ENCODE measurements at places on chromosomes 6 and 20.
A peak's percentile ranks its signal among the peaks of the same experiment; 100 is the strongest.

DNA sequence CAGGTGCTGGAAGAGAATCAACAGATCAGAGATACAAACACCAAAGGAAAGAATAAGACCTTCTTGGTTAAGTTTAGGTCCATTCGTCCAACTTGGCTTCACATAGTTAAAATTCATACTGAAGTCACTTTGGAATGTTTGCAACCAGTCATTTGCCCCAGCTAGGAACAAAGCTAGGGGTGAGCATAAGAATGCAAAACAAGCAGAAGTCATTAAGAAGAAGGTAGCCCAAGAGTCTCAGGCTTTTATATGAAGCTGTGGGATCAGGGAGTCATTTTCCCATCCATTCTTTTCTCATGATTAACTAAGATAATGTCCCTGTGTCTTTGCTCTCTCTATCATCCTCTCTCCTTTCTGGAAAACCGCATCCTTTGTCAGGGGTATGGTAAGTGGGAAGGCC lies 51.5 kb upstream of the TMEM170B start:
- DNase-seq = no peak

DNA sequence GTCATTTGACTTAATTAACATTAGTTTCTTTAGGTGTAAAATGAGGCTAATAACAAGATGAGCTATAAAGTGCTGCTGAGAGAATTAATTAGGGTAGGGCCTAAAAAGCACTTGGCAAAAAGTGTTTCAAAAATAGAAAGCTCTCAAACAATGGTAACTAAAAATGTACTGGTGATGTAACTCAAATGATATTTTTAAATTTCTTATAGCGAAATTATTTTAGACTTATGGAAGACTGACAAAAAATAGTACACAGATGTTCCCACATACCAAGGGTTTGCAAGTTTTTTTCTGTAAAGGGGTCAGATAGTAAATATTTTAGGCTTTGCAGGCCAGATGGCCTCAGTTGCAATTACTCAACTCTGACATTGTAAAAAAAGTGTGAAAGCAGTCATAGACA lies 190.7 kb upstream of the UFL1 start:
- DNase-seq = no peak

DNA sequence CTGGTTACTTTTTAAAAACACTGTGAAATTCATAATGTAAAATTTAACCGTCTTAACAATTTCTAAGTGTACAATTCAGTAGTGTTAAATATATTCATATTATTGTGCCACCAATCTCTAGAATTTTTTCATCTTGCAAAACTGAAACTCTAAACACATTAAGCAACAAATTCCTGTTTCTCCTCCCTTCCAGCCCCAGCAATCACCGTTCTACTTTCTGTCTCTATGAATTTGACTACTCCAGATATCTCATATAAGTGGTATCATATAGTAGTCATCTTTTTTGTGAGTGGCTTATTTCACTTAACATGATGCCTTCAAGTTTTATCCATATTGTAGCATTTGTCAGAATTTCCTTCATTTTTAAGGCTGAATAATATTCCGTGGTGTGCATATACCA lies 44.7 kb downstream of the RSPH3 start:
- DNase-seq = no peak

- no peak for DNase-seq
These were observed 8.7 kb upstream of the HLA-E start for GRCh38 chr6:30480536-30481156.

- DNase-seq = peak; percentile 16
These were observed 89.5 kb upstream of the MAP7 start for GRCh38 chr6:136639702-136640101.

DNA sequence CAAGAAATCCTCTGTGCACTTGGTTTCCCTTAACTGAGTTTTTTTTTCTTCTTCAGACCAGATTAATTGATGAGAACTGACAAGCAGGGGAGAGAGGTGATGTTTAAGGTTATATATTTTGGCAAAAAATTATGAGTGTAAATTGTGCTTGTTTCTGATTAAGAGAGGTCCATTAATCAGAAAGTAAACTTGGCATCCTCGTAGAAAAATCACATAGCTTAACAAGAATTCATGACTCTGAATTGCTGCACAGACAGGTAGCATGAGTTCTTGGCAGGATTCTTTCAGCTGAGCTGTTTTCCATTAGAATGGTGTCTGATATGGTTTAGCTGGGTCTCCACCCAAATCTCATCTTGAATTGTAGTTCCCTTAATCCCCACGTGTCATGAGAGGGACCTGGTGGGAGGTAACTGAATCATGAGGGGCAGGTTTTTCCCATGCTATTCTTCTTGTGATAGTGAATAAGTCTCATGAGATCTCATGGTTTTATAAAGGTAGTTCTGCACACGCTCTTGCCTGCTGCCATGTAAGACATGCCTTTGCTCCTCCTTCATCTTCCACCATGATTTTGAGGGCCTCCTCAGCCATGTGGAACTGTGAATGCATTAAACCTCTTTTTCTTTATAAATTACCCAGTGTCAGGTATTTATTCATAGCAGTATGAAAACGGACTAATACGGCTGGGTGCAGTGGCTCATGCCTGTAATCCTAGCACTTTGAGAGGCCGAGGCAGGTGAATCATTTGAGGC lies 34.2 kb upstream of the DDR1 start:
- DNase-seq = no peak

GRCh38 chr6:15386110-15386755 lies 140.4 kb downstream of the JARID2 start:
- no peak for DNase-seq

DNA sequence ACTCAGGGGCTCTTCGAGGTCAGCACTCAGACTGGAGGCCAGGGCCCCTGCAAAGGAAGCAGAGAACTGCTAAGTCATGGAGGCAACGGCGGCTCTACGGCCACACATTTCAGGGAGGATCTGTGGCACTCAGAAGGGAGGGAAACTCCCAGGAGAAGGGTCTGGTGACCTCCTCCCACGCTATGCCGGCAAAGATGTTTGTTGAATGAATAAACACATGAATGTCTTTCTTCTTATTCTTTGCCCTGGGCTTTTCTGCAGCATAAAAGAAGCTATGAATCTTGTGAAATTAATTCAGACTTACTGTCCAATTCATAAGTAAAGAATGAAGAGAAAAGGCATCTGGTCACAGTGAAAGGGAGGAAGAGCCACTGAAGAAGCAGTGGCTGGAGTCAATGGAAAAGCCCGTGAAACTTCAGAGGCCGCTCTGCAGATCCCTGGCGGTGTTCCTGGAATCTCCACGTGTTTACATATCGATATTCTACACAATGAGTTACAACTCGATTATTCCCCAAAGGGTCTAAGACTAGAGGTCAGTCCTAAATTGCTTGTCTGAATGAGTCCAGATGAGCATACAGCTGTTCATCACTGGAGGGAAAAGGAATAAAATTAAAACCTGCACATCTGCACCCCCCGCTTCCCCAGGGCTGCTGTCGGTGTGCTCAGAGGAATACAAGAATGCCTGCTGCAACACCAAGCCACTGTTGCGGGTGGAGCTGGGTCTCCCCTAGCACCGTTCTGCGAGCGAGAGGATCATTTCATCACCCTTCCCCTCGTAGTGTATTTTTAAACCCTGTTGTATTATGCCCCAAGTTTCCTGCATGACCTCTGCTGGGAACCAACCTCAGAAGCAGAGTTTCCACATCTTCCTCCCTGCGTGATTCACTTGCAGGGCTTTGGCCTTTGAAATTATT lies 25.6 kb downstream of the INSM1 start:
- no peak for DNase-seq
